Progenitor cell of endocrine pancreas (in vitro differentiated cells): ENCODE measurements at places on chromosomes 7 and 10. TPM values are rescaled to one million over a fixed set of nuclear protein-coding genes. Genes with fewer than 3 reads are reported as not detected.

PRR15 gene
- 13.0 and 16.0 TPM in 2 replicates for total RNA-seq

GRCh38 chr10:99981581-99982199 lies 28.1 kb downstream of the DNMBP start:
- DNase-seq: no peak

DNA sequence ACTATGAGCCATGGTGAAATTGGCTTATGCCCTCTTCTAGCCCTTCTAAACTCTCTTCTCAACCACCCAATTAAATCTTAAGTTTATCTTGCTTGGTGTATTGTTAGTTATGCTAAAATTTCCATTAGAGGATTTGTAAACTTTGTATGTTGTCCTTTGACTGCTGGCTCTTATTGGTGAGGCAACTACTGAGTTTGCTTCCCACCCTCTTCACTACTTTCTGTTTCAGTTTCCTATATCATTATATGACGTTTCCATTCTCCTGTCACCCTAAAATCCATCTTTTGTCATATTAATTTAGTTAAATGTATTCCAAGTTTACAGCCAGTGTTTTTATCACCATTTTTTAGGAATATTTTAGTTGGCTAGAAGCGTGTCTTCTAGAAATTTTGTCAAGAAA lies 80.9 kb upstream of the VWC2 start:
- DNase-seq: no peak

SDK1 gene
- total RNA-seq: 37.6 and 39.6 TPM in 2 replicates

HTR5A gene
- not detected in 2 replicates for total RNA-seq

DNA sequence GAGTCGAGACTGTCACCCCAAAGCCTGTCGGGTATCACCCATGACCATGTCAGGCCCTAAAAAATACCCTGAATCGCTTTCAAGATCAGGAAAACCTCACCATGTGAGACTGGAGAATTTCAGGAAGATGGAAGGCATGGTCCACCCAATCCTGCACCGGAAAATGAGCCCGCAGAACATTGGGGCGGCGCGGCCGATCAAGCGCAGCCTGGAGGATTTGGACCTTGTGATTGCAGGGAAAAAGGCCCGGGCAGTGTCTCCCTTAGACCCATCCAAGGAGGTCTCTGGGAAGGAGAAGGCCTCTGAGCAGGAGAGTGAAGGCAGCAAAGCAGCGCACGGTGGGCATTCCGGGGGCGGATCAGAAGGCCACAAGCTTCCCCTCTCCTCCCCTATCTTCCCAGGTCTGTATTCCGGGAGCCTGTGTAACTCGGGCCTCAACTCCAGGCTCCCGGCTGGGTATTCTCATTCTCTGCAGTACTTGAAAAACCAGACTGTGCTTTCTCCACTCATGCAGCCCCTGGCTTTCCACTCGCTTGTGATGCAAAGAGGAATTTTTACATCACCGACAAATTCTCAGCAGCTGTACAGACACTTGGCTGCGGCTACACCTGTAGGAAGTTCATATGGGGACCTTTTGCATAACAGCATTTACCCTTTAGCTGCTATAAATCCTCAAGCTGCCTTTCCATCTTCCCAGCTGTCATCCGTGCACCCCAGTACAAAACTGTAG lies 176.2 kb downstream of the RTKN2 start:
- no peak for DNase-seq

- DNase-seq: no peak
Measured at GRCh38 chr10:43128331-43128730, 9.9 kb upstream of the CSGALNACT2 start.

DNA sequence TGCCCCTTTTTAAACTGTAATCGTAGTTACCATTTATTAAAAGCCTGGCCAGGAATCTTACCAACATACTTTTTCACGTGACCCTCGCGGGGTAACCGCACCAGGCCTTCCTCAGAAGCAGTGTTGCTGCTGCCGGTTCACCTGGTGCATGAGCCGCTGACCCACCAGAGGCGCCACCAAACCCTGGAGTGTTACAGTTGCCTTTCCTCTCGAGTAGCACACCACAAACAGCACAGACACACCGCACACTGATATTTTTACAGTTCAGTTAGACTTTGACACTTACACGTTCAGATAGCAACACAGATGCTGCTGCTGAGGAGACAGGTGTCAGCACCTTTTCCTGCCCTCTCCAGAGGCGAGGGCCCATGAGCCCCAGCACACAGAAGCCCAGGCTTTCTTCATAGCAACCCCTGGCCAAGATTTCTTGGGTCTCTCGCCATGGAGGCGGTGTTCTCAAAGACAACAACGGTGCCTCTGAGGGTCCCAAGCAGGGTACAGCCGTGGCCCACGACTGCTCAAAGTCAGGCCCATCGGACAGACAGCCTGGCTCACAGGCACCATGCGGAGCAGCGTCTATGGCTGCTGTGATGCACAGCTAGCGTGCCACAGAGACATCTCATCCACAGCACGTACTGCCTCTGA lies 123.1 kb downstream of the DIP2C start:
- DNase-seq: no peak

DNA sequence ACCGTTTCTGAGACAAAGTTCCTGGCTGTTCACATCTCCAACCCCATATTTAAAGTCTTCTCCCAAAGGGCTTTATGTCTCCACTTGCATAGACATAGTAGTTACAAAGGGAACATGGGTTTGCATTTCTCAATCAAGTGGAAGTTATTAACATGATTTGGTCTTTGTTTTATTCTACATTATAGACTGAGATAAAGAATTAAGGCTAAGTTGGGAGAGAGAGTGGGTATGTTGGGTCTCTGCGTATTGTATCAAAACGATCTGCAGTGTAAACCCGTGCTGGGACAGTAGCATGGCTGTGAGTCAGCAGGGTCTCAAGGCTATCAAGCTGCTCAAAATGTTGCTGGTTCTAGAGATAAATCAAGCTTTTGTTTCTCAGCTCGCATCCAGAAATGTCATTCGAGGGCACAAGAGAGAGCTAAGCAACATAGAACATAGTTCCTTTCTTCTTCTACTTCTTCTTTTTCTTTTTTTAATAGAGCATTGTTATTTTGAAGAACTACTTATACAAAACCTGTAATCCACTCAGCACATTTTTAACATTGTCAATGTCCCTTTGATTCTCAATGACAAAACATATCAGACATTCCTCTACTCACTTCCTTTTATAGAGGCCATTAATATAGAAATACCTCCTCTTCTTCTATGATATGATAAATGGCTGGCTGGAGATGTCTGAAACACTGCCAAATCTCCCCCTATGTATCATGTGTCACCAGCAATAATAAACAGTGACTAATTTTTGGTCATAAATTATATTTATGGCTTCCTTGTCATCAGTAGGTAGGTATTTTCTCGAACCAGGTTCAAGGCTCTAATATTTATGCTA lies 34.5 kb upstream of the RHOBTB1 start:
- no peak for DNase-seq

ADGRA1 gene
- 1.1 and 1.2 TPM in 2 replicates for total RNA-seq
